ENCODE measurements at places on chromosomes 2 and 18. TPM values are rescaled to one million over a fixed set of nuclear protein-coding genes. Genes with fewer than 3 reads are reported as not detected.

GRCh38 chr2:151182899-151183809 is 78.5 kb downstream of the RBM43 start:
- no peak for DNase-seq
- H3K27me3 ChIP-seq, result no peaks in the 10 kb centered on the region
- no peak overlapping the region for H3K4me3 ChIP-seq
- H3K27ac ChIP-seq, result no peak overlapping the region

- no peak for DNase-seq
- H3K27me3 ChIP-seq, result no peaks in the 10 kb centered on the region
- H3K27ac ChIP-seq, result no peak overlapping the region
Measured at GRCh38 chr2:58757971-58758370, 516.8 kb upstream of the FANCL start.

- no peaks in the 10 kb centered on the region for H3K4me1 ChIP-seq
- no peaks in the 10 kb centered on the region for H3K27me3 ChIP-seq
- H3K36me3 ChIP-seq, result no peaks in the 10 kb centered on the region
Measured at GRCh38 chr2:229084447-229084846, 186.6 kb downstream of the PID1 start.

B3GNT7 gene
- 14.3 TPM for total RNA-seq

All from B cell (primary cell).